Stimulated activated CD4-positive, alpha-beta T cell treated with anti-CD3 and anti-CD28 coated beads, Interleukin-4, amount 100 ng/mL, for 24 hours (primary cell): ENCODE measurements at places on chromosomes 1 and 21.

- no peak for DNase-seq
Observed at GRCh38 chr1:54976747-54977146, 3.7 kb upstream of the TMEM61 start.

GRCh38 chr1:91924146-91924545 is 25.1 kb upstream of the BRDT start:
- no peak for DNase-seq

DNA sequence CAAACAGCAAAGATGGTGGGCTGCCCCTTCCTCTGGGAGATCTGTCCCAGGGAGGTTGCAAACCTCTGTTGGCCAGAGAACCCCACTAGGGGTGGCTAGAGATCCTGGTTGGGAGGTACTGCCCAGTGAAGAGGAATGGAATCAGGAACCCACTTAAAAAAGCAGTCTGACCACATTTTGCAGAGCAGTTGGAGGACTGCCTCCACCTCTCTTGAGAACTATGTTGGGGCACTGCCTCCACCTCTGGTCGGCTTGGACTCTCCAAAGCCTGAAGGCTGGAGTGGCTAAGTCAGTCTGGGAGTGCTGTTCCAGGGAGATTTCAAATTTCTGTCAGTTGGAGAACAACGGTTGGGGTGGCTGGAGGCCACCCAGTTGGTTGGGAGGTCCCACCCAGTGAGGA is 58.6 kb downstream of the TNFSF4 start:
- no peak for DNase-seq

- no peak for DNase-seq
Observed at GRCh38 chr1:995665-996633, 3.9 kb downstream of the HES4 start.

- DNase-seq: no peak
Observed at GRCh38 chr1:30589083-30589482, 134.3 kb downstream of the MATN1 start.

- no peak for DNase-seq
Observed at GRCh38 chr1:225825607-225826007, 15.7 kb downstream of the EPHX1 start.

DNA sequence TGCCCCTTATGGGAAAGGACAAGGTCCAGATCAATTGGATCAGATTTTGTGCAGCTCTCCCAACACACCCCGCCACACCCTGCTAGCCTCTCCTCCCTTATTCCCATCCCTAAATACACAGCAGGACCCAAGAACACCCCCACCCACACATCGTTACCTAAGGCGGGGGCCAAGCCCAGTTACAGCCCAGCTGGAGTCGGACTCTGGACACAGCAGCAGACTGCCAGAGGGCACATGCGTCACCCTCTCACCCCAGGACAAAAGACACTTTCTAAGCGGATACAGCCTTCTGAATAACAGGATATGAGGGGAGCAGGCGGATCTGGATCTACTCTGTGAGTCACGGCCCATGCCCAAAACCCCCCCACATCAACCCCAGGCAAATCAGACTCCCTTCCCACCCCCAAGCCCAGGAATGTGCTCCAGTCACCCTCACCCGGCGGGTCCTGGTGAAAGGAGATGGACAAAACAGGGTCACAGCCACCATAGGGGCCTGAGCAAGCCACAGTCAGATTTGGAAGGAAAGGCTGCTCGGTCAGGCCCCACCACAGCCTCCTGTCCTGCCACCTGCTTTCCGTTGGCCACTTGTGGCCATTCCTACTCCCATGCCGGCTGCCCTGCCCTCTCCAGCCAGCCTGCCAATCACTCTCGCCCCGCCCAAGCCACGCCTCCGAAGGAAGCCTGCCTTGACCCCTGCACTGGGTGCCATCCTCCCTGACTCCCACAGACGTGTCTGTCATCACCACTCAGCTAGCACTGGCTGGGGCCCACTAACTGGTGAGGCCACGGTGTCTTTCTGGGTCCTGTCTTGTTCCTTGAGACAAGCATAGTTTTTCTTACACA is 4.0 kb downstream of the S100A16 start:
- no peak for DNase-seq

DNA sequence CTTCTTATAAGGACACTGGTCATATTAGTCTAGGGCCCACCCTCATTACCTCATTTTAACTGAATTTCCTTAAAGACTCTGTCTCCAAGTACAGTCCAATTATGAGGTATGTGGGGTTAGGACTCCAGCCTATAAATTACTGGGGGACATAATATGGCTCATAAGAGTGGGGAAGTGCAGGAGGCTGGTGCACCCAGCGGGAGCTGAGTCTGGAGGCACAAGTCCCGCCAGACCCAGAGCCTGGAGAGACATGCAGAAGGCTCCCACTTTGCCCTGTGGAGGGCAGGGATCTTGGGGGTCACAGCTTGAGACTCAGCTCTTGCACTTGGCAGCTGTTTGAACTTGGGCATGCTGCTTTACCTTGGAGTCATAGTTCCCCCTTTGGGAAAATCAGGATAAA is 250.4 kb downstream of the RHOU start:
- DNase-seq: no peak

GRCh38 chr1:152197361-152197941 is 26.5 kb downstream of the HRNR start:
- no peak for DNase-seq

DNA sequence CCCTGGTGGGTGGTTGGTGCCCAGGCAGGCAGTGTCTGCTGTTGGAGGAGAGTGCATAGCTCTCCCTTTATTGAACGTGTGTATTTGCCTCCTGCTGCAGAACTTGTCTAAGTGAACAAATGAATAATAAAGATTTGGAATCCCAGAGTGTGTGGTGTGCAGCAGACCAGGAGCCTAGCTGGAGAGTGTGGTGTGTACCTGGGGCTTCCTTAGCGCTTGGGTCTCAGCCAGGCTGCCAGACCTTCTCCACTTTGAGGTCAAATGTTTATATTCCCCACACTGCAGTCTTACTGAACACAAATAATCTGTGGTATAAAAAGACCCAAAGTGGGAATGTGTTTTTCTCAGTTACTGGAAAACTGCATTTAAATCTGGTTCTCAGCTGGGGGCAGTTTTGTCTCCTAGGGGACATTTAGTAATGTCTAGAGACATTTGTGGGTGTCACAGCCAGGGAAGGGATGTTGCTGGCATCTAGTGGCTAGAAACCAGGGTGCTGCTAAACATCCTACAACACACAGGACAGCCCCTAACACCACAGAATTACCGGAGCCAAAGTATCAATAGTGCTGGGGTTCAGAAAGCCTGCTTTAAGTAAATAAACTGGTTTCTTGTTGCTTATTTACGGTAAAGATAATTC is 23.6 kb downstream of the SLC37A1 start:
- no peak for DNase-seq

DNA sequence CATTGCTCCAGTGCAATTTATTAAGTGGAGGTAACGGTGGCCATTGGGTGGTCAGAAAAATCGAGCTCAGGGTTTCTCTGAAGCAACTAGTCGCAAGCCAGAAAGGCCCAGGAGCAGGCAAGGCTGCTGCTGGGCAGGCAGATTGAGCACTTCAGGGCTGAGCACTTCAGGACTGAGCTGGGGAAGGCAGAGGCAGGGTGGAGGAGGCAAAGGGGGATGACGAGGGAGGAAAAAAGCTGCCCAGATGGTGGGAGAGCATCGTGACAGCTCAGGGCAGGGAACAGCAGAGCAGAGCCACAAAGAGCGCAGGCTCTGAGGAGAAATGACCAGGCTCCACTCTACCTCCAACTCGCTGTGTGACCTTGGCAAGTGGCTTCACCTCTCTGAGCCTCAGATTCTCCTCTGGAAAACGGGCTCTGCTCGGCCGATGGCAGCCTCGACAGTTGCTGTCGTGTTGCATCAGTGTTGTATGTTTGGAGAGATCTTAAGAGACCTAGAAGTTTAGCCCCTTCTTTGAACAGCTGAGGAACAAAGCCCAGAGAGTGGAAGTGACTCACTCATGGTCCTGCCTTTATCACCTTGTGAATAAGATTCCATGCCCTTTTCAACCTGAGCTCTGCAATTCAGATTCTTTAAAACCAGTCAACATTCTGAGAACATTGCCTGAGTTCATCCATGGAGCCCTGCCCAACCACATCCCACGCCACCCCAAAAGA is 141.4 kb downstream of the SYF2 start:
- no peak for DNase-seq

DNA sequence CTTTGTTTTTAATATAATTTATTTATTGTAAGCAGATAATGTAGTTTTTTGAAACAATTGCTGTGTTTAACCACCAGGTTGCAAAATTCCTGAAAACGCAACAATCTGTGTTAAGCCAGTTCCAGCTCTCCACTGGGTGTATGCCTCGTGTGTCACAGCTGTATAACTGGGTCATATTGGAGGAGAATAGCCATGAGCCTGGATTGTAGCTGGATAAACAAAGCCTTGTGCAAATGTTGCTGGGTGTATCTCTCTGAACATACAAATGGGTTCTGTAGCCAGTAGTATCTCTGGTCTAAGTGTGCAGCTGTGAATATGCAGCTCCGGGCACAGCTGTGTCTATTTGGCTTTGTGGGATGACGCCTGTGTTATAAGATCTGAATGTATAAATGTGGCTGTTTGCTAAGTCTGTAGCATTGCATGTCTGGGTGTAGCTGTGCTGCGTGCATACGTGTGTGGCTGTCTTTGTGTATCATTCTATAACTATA is 2.8 kb downstream of the TCEA3 start:
- no peak for DNase-seq

- DNase-seq: no peak
Observed at GRCh38 chr1:89887270-89887669, 66.4 kb downstream of the LRRC8D start.

- no peak for DNase-seq
Observed at GRCh38 chr1:41572224-41572623, 87.7 kb upstream of the EDN2 start.

DNA sequence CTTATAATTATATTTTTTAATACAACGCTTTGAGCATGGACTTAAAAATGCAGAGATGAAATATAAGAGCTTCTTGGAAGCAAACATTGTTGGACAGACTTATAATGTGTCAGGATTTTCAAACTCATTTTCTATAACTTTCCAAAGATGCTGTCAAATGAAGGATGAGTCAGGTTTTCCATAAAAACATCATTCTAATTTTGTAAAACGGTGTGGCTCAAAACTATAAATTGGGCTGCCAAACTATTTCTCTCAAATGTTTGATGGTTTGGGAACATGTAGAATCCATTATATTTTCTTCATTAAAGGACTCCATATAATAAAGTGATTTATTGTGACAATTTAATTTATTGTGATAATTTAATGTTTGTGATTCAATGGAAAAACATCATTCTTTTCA is 511.2 kb downstream of the USP25 start:
- no peak for DNase-seq

GRCh38 chr1:110196917-110197765 is 13.0 kb upstream of the KCNC4 start:
- peak; percentile 58 for DNase-seq

- DNase-seq: no peak
Observed at GRCh38 chr1:100476735-100477290, 61.1 kb upstream of the GPR88 start.

- no peak for DNase-seq
Observed at GRCh38 chr1:224339442-224340033, 9.6 kb upstream of the NVL start.

DNA sequence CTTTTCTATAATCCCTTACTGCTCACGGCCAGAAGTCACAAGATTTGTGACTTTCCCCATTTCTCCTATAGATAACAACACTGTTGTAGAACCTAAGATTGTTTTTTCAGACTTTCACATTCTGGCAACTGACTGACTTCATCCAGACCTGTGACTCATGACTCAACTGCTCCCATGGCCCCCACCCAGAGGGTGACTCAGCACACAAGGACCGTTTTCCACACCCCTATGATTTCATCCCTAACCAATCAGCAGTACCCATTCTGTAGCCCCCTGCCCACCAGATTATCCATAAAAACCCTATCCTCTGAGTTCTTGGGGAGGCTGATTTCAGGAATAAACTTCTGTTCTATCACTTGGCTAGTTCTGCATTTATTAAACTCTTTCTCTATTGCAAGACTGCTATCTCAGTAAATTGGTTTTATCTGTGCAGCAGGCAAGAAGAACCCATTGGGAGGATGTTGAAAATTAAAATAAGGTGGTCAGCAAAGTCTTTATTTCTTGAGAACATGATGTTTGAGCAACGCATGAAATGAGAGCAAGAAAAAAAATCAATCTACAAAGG is 79.7 kb downstream of the NGF start:
- no peak for DNase-seq

DNA sequence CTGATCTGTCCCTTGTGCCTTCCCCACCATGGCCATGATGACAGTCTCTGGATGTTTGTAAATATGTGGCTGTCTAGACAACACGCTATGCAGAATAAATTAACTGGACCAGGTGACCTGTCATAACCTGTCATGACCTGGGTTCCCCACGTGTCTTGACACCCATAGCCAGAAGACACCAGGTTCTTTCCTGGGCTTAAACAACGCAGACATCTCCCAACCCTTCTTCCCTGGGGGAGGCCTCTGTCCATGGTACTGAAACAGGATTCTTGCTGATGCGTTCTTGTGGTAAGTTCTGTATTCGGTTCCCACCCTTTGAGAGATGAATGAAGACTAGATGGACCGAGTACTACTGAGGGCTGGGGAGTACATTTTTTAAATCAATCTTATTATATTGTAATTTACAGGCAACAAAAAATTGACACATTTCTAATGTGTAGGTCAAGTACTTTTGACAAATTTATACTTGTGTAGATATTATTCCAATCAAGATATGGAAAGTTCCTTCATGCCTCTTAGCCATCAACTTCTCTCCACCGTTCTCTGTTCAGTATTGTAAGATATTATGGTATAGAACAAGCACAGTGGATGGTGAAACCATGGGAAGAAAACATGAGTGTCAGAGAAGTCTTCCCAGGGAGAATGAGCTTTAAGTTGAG is 738.8 kb downstream of the PTPRU start:
- no peak for DNase-seq

DNA sequence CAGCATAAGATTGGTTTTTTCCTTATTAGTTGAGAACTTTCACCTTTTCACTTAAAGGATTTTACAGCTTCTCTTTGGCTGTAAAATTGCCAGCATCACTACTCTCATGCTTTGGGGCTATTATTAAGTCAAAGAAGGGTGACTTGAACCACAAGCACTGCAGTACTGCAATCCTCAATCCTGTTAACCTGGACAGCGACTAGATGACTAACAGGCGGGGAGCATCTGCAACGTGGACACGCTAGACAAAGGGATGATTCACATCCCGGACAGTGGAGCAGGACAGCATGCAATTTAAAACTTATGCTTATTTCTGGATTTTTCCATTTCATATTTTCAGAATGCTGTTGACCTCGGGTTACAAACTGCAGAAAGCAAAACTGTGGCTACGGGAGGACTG is 8.1 kb downstream of the ARV1 start:
- no peak for DNase-seq

DNA sequence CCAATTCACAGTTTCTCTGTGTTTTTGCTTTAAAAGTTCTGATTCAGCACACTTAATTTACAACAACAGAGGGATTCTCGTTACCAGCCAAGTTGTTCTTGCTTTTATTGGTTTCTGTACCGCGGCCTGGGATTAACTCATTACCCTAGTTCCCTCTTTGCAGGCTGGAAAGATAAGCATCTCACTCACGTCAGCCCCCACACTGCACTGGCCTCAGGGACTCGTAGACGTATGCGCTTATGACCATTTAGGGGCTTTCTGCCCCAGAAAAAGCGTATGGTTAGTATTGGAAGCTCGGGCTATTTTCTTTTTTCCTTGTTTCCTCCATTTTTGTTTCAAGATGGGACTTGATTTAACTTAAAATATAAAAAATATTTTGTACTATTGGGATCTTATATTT is 76.0 kb downstream of the POFUT2 start:
- no peak for DNase-seq
